ENCODE measurements at places on chromosomes 1 and 21.

GRCh38 chr1:5554111-5554510 is 438.1 kb downstream of the NPHP4 start:
- no peak for DNase-seq

- DNase-seq, result no peak
These were observed 4.3 kb upstream of the KIF14 start for GRCh38 chr1:200624679-200625335.

DNA sequence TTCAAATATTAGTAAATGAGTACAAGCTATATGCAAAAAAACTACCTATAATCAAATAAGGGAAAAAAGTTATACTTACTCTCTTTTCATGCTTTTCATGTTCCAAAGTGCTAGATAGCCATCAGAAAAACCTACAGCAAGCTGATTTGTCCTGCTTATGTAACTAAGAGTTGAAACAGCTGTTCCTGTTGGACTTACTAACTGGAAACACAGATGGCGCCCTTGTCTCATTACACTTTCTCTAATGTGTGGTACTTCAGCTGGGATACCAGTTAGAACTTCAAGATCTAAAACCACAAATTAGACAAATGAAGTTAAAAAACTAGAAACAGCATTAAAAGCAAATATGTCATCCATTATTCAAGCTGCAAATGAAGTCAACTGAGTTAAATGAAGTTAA is 24.3 kb downstream of the AHCTF1 start:
- no peak for DNase-seq

- DNase-seq, result no peak
These were observed 343.0 kb downstream of the AMY1C start for GRCh38 chr1:104092698-104093097.

GRCh38 chr1:12339396-12339795 is 109.6 kb downstream of the VPS13D start:
- no peak for DNase-seq

- no peak for DNase-seq
These were observed 1120.2 kb upstream of the TMPRSS15 start for GRCh38 chr21:19523746-19524145.

GRCh38 chr1:203349773-203350524 is 973 bp downstream of the FMOD start:
- no peak for DNase-seq

Data from stimulated activated CD8-positive, alpha-beta memory T cell treated with anti-CD3 and anti-CD28 coated beads, Interleukin-7, amount 100 ng/mL, for 1 hour (primary cell).